Fibroblast of the aortic adventitia (primary cell): ENCODE measurements at places on chromosomes 6 and 20.
A peak's percentile ranks its signal among the peaks of the same experiment; 100 is the strongest.

- DNase-seq = no peak
Observed at GRCh38 chr6:32427218-32427617, 12.5 kb upstream of the HLA-DRA start.

DNA sequence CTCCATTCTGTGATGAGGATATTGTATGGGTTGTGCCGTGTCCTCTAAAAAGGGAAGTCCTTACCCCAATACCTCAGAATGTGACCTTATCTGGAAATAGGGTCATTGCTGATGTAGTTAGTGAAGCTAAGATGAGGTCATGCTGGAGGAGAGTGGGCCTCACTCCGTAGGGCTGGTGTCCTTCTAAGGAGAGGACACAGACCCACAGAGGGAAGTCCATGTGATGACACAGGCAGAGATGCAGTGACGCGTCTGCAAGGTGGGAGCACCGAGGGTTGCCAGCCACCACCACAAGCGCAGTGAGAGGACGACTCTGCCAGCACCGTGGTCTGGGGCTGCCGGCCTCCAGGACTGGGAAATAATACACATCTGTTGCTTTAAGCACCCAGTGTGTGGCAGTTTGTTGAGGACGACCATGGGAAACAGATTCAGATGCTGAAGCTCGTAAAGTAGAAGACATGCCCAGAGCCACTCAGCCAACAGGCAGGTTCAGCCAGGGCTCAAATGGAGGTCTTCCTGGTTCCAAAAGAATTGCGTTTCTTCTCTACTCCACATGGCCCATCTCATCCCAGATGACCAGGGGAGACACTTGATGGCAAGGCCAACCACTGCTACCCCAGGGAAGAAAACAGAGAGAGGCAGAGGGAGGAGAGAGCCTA lies 59.2 kb upstream of the DUSP22 start:
- no peak for DNase-seq

DNA sequence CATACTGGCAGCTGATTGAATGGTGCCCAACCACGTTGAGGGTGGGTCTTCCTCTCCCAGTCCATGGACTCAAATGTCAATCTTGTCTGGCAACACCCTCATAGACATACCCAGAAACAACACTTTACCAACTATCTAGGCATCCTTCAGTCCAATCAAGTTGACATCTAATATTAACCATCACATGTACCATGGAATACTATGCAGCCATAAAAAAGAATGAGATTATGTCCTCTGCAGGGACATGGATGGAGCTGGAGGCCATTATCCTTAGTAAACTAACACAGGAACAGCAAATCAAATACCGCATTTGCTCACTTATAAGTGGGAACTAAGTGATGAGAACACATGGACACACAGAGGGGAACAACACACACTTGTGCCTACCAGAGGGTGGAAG lies 206.9 kb upstream of the RNF217 start:
- DNase-seq = no peak

- no peak for DNase-seq
Observed at GRCh38 chr6:146881228-146882181, 282.7 kb downstream of the ADGB start.

GRCh38 chr6:29631209-29631810 lies 1.7 kb downstream of the GABBR1 start:
- DNase-seq = no peak

GRCh38 chr6:2734488-2735166 lies 16.1 kb downstream of the MYLK4 start:
- peak; percentile 28 for DNase-seq

- no peak for DNase-seq
Observed at GRCh38 chr6:11350294-11350693, 117.8 kb upstream of the NEDD9 start.

GRCh38 chr20:54438166-54438565 lies 37.2 kb upstream of the DOK5 start:
- no peak for DNase-seq

DNA sequence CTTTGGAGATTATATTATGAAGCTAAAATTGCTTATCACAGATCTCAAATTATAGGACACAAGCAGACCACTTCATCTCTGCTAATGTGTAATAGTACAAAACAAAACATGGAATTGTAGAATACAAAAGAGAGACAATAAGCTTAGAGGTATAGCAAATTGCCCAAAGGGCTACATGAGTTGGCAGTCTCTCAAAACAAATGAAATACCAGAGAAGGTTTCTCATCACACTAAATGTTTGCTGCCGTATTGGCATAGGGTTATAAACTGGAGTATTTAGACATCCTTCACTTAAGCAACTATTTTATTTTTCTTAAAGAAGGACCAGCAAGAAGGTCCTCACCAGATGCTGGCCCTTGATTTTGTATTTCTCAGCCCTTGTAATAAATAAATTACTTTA lies 5.9 kb upstream of the EYA4 start:
- DNase-seq = no peak

DNA sequence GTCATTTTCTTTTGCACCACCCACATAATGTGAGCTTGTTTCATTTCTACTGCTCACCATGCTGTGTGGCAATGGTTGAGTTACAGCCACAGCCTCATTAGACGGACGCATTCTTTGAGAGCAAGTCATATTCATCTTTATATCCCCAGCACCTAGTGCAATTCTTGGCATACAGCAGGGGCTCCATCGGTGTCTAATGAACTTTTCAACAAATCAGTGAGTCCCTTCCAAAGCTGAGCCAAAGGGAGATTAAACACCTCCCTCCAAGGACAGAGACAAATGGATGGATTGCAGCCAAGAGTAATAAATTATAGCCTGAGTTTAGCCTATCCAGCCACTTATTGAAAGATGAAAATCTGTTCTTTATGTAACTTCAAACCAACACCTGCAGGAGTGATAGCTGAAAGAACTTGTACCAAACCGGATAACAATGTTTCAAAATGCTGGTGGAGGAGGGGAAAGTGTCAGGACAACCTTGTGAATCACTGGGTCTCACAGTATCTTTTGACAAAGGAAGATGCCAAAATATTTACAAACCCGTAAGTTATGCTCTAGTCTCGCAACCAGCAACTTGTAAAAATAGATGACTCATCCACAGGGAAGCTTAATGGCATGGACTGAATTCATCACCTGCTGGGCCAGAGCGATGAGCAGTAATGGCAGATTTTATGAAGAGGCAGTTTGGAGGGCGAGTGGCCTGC lies 139.0 kb downstream of the PXDC1 start:
- DNase-seq = peak; percentile 81

DNA sequence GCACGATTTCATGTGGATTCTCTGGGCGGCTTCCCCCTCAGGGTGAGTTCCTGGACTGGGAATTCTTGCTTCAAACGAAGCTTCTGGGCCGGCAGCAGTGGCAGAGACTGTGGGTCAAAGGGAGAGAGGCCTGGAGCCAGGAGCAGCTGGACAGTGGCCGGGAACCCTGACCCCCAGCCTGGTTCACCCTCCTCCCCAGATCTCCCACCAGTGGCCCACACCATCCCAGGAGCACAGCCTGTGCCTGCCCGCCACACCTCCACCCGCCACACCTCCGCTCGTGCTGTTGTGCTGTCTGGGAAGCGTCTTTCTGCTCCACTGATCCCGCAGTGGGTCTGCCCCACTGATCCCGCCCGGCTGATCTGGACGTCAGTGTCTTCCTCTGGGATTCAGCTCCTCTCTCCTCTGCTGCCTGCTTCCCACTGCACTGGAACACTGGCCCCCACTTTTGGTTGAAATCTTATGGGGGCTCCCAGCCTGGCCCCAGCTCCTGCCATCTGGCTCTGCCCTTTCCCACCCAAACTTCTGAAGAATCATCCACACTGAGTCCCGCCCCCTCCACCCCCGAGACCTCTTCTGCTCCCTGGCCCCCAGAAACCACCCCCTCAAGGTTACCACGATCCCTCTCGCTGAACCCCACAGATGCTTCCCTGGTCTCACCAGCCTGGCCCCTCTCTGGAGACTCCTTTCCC lies 9.8 kb downstream of the ZBP1 start:
- DNase-seq = no peak

DNA sequence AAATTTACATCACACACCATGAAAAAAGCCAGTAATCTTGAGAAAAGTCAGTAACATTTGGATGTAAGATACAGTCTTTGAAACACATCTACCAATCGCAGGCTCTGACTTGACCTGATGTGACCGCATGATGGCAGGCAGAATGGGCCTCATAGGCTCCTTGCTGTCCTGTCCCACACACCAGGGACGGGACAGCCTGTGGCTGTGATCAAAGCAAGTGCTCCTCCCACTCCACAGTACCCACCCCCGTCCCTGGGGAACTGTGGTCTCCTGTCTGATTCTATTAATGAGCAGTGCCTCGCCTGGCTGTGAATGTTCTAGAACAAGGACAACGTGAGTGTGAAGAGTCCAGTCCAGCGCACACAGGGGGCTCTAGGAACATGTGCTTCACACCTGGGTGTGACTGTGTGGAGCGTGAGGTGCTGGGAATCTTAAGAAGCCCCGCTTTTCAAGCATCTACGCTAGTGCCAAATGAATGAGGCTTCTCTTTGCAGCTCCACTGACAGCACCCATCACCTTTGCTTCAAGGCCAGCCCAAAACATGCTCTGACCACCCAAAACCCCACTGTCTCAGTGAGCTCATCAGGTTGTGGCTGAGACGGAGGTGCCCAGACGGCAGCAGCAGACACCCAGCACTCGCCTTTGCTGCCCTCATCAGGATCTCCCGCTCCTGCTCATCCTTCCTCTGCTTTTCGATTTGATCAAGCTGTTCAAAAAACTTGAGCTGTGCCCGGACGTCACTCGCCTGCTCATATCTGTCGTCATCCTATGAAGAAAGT lies 67.1 kb downstream of the TAF4 start:
- no peak for DNase-seq

GRCh38 chr6:98566126-98566525 lies 268.2 kb upstream of the POU3F2 start:
- DNase-seq = no peak

DNA sequence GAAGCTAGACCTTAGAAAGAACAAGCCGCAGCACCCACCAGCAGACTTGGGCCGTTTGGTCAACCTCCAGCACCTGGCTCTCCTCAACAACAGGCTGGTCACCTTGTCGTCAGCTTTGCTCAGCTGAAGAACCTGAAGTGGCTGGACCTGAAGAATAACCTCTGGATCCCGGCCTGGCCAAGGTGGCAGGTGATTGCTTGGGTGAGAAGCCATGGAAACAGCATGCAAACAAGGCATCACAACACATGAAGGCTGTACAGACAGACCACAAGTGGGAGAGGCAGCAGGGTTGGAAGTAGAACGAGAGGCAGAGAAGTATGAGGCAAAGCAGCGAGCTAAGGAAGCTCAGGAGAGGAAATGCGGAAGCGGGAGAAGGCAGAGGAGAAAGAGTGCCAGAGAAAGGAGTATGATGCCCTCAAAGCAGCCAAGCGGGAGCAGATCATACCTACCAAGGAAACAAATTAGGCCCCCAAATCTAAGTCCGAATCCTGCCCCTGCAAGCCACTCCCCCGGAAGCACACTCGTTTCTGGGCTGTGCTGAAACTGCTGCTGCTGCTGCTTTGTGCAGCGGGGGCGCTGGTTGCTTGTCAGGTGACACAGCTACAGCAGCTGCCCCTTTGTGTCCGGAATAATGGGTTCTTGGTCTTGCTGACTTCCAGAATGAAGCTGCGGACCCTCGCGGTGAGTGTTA lies 121.6 kb upstream of the LGSN start:
- DNase-seq = no peak

DNA sequence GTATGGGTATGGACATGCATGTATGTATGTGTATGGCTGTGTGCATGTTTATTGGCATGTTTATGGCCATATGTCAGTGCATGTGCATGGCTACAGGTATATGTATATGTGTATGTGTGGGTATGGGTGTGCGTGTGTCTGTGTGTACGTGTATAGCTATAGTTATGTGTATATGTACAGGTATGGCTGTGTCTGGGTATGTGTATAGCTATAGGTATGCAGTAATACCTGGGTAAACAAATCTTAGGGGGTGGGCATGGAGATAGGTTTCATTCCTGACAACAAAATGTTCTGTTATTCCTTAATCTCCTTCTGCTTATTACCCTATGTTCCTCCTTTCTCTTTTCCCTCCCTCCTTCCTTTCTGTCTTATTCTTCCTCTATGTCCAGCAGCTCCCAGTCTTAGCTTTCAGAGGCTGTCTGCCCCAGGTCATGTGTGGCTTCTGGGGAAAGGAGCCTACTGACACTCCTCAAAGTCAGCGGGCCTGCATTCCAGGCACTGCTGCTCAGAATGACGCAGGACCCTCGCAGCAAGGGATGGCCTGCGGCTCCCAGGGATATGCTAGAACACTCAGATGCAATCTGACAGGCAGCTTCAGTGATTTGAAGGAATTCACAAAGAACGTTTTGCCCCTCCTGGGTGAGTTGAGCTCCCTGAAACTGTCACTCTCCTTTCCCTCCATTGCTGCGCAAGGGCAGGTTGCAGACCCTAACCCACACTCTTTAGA lies 139.3 kb upstream of the PHACTR1 start:
- no peak for DNase-seq

GRCh38 chr20:4095639-4096038 lies 80.3 kb upstream of the RNF24 start:
- no peak for DNase-seq

GRCh38 chr20:39800548-39800947 lies 838.4 kb downstream of the DHX35 start:
- DNase-seq = peak; percentile 84

DNA sequence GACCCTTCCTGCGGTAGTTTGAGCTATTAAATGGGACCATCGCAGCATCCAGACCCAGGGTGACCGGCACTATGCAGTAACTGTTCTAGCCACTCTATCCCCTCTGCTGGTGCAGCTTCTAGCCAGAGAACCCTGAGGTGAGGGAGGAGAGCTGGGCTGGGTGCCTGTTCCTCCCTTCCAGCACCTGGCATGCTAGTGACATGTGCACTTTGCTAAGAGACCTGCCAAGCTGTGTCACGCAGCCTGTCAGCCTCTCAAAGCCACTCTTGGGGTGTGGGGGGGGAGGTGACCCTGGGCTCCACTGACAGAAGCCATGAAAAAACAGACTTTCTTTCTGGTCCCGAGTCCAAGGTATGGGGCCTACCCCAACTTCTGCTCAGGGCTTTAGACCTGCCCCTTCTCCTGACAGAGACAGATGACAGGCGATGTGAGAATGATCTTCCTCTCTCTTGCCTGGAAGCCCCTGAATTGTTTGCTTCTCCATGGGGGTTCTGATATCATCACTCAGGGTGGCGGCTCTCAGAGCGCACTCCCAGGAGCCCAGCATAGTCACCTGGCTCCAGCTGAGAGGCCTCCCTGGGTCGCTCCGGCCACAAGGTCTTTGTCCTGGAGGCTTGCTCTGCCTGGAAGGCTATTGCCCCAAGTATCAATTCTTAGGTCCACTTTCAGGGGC lies 47.2 kb upstream of the MLN start:
- no peak for DNase-seq

- peak; percentile 12 for DNase-seq
Observed at GRCh38 chr6:42565823-42566613, 2.2 kb downstream of the UBR2 start.
